ENCODE measurements at places on chromosomes 16 and 17.

DNA sequence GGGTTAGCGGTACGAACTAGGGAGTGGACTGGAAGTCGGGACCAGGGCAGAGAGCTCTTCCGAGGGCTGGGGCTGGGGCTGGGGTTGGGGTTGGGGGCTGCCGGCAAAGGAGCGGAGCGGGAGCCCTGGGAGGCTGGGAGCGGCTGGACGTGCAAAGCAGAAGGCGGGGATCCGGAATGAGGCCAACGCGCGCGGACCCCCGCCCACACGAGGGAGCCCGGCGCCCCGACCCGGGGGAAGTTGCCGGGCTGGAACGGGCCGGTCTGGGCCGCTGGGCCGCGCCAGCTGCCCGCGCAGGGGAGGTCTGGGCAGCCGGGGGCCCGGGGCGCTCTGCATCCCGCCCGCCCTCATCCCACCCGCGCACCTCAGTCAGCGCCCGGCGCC, 323 bp downstream of the ST3GAL2 start:
- no peak for DNase-seq

DNA sequence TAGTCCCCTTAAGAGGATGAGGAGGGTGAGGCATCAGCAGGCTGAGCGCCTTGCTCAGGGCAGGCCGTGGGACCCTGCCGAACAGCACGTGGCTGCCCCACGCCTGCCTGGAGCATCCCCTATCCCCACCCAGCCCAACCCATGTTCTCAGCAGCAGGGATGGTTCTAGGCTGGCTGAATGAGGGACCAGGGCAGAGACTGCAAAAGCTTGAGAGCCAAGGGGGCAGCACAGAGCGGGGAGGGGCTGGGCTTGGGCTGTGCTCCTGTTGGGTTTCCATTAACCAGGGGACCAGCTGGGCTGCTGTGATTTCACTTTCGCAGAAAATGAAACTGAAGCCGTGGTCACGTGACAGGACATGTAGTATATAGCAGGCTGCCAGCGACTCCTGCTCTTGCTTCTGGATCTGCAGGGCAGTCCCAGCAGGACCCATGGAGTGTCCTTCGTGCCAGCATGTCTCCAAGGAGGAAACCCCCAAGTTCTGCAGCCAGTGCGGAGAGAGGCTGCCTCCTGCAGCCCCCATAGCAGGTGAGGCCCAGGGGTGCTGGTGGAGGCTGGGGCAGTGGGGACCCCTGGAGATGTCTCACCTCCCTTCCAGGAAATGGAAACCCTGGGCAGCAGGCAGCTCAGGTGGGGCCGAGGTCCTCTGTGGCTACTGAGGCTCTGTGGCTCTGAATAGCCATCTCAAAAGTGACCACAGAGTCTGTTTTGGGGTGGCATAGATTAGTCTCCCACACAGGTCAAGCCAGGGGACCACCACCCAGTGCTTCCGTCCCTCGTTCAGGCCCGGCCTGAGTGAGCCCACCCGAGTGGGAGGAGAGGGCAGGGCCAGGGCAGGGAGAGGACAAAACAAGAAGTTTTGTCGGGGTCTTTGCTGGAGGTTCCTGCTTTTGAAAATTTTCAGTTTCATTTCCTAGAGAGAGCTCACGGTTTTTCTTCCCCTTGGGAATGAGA, 2.9 kb downstream of the RNF213 start:
- no peak for DNase-seq

DNA sequence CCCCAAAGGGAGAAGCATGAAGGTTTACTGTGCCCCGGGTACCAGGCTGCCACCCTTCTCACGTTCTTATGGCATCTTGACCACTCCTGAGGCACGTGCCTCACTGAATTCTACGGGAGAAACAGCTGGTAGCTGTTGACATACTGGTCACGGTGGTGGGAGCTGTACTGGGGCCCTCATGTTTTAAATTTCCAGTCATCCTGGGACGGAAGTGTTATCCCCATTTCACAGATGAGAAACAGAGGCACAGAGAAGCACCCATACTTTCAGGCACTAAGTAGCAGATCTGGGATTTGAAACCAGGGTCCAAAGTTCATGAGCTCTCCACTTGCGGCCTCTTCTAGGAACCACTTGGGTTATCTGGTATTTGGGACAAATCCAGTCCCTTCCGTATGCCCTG, 26.3 kb upstream of the DOC2B start:
- DNase-seq = no peak

- DNase-seq = no peak
Measured at GRCh38 chr16:13995194-13995593, 75.2 kb downstream of the ERCC4 start.

GRCh38 chr17:82667668-82668000, 19.4 kb upstream of the WDR45B start:
- no peak for DNase-seq

- DNase-seq = no peak
Measured at GRCh38 chr17:80223142-80223815, 3.1 kb downstream of the SLC26A11 start.

DNA sequence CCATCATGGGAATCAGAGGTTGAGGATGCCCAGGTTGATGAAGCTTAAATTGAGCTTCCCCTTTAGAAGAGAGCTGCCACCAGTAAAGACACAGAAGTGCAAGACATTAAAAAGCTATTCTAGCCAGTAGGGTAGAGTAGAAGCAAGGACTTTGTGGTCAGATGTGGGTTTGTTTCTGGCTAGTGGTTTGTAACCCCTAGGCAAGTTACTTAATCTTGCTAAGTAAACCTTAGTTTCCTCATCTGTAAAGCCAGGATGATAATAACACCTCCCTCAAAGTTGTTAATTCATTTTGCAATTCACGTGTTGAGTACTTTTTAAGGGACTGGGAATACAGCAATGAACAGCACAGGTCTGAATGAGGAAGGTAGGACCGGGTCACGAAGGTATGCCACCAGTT, 3.6 kb downstream of the SNTB2 start:
- DNase-seq = no peak

- DNase-seq = no peak
Measured at GRCh38 chr17:17446666-17447155, 30.1 kb upstream of the MED9 start.

DNA sequence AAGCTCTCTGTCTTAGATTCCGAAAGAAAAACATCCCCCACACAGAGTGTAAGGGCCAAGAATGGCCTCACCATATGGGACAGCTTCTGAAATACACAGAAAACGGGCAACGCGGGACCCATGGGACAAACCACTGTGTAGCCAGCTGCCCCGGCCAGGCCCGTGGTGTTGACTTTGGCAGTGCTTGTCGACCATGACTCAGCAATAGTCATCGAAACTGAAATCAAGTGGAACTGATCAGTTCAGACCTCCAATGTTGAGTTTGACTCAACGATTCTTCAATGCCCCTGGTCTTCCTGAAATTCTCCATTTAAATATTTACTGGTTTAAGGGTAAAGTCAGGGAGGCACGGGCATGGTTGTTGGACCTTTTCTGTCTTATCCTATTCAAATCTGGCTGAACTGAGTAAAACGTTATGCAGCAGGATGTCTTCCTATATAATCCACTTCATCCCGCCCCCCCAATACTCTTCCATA, 27.5 kb downstream of the ZFHX3 start:
- DNase-seq = peak; percentile 56

DNA sequence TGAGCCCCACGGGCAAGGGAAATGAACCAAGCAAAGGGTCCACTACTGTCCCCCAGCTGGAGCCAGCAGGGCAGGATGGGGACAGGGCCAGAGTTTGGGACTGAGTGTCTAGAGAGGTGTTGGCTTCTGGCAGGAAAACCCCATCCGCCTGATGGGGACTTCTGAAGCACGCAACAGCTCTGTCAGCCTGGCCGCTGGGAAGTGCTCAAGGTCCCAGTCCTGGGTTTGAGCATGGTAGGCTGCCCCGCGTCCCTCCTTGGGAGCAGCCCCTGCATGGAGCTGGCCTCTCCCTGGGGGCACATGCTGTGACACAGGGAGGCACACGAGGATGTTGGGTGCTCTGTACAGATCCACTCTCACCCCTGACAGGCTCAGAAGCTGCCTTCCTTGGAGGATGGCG, 14.6 kb downstream of the ACE start:
- DNase-seq = no peak

DNA sequence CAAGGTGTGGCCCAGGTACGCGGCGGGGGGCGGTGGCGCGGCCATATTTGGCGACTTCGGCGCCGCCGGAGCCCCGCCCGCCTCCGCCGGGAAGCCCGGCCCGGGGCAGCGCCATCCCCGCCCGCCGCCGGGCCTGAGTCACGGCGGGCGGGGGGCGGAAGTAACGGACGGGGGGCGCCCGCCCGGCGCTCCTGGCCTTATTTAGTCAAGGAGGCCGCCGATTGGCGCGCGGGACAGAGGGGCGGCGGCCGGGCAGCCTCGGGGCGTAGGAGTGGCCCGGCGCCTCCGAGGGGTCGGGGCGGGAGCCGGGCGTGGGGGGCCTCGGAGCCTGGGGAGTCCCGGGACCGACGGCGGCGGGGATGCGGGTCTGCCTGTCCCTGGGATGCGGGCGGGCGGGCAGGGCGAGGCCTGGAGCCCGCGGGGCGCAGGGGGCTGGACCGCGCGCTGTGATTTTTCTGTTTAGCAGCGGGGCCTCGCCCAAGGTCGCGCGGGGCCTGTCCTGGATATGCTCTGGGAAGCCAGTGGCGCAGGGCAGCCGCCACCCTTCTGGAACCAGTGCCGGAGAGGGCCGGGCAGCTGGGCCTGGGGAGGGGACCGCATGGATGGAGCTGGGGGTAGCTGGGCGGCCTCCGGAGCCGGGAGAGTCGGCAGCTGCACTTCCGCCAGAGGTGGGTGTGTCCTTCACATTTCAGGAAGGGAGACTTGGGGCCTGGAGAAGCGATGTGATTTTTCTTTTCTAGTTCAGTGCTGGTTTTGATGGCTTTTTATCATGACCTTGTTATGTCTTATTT, 2.3 kb upstream of the ACTG1 start:
- DNase-seq = peak; percentile 41

- DNase-seq = no peak
Measured at GRCh38 chr17:38459567-38459966, 31.3 kb downstream of the ARHGAP23 start.

DNA sequence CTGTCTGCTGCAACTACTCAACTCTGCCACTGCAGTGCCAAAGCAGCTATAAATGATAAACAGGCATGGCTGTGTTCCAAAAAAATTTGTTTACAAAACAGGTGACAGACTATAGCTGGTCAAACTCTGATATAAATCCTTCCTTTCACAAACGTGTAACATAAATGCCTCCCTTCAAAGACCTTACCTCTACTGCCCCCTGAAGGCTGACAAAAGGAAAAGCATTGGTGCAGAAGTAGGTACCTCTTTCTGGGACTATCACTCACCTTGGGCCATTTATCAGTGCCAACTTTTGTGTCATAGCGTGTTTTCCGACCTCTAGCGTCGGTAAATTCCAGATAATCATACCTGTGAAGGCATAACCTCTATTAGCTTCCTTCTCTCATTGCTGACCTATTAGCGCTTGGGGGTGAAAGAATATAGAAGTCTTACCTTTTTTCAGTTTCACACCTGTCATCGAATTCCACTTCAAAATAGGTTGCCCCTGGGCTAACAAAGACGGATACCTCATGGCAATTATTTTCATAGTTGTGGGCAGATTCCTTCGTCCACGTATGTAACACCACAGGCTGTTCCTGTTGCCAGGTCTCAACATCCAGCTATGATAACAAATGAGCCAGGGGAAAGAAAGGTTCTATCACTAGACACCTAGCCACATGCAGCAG, 67.9 kb downstream of the ZZEF1 start:
- DNase-seq = no peak

GRCh38 chr17:17560975-17561374, 30.5 kb downstream of the PEMT start:
- no peak for DNase-seq

- DNase-seq = no peak
Measured at GRCh38 chr17:9928601-9929333, 23.7 kb upstream of the RCVRN start.

DNA sequence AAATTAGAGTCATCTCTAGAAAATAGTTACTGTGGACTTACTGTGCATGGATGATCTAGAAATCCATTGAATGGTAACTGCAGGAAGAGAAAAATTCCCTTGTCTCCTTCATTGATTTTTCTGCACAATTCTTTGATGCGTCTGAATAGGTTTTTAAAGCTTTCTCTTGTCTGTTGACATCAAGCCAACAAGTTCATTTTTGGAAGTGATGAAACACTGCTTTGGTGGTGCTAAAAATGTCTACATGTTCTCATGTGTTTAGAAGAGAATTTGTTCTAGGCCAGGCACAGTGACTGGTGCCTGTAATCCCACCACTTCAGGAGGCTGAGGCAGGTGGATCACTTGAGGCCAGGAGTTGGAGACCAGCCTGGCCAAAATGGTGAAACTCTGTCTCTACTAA, 57.1 kb upstream of the AXIN2 start:
- no peak for DNase-seq

DNA sequence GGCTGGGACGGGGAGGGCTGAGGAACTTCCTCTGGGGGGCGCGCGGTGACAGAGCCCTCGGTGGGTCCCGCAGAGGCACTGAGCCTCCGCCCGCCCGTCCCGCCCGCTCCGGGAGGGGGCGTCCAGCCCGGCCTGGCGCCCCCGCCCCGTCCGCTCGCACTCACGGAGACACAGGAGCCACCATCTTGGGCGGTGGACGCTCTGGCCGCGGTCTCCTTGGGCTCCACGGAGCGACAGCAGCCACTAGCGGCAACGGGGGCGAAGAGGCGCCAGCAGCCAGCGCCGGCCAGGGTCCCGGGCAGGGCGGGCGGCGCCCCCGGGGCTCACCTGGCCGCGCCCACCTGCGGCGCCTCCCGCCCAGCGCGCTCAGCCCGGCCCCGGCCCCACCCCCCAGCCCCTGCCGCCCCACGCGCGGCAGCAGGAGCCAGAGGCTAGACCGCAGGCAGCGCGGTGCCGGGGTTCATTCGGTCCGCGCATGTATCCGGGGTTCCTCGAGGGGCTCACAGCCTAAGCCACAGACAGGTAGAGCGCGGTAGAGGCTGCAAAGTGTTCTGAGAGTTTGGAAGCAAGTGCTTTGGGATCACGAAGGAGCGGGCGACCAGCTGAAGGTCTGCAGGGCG, at the start of gene C17orf113:
C17orf113 (minus strand) TSS at position 209 of the 620 bp plus-strand sequence. CDS start 7,225 bp downstream, outside the sequence.
- DNase-seq = no peak

- no peak for DNase-seq
Measured at GRCh38 chr16:24853830-24854229, 8.1 kb downstream of the SLC5A11 start.

DNA sequence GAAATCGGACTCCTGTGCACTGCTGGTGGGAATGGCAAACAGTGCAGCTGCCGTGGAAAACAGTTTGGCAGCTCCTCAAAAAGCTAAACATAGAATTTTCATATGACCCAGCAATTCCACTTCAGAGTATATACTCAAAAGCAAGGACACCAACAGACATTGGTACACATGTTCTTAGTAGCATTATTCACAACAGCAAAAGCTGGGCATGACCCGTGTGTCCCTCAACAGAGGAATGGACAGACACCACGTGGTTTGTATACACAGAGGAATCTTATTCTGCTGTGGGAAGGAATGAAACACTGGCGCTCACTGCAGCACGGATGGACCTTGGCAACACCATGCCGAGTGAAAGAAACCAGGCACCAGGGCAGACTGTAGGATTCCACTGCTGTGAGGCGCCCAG, 16.0 kb downstream of the NPTX1 start:
- DNase-seq = no peak

DNA sequence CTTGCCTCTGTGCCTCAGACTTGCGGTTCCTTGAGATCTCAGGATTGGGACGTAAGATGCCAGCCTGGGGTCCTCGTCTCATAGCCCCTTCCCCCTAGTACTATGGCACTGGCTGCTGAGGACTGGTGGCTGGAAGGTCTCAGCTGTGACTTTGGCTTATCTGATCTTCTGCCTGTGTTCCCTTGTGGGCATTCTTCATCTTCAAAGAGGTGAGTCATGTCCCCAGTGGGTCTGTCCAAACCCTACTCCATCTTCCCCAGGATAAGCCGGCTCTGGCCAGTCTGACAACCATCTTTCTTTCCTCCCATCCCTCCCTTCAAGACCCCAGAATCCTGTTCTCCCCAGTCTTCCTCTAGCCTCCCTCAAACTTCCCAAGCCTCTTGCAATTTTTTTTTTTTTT, 3.6 kb downstream of the CD19 start:
- no peak for DNase-seq

GRCh38 chr16:54506214-54506580, 219.6 kb upstream of the IRX3 start:
- DNase-seq = no peak
